ENCODE measurements at places on chromosomes 16 and 17.

- DNase-seq = no peak
Observed at GRCh38 chr17:51820252-51820651, 338.3 kb downstream of the CA10 start.

- no peak for DNase-seq
Observed at GRCh38 chr17:34386343-34386696, 23.3 kb upstream of the CCL1 start.

GRCh38 chr17:79184219-79184618 is 109.6 kb downstream of the ENGASE start:
- no peak for DNase-seq

GRCh38 chr17:37430051-37430627 is 23.5 kb downstream of the TADA2A start:
- no peak for DNase-seq

DNA sequence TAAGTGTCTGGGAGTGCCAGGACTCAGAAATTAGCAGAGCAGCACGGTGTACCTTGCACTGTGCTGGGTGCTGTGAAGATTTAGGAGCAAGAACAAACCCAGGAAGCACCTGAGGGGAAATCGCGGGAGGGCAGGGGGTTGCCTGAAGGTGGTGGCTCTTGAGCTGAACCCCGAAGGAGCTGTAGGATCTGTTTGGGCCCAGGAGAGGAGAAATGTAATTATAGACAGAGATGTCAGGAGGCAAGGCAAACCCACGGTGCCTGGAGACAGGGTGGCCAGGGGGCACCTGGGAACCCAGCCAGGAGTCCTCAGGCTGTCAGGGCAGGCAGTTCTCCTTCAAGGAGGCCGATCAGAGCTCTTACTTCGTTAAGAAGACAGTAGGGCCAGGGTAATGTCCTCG is 109.1 kb downstream of the C16orf78 start:
- DNase-seq = no peak

GRCh38 chr17:56141046-56141839 is 12.0 kb upstream of the ANKFN1 start:
- no peak for DNase-seq

GRCh38 chr17:58136669-58137279 is 11.4 kb upstream of the OR4D1 start:
- no peak for DNase-seq

GRCh38 chr17:70653850-70654249 is 484.5 kb downstream of the KCNJ2 start:
- DNase-seq = no peak

DNA sequence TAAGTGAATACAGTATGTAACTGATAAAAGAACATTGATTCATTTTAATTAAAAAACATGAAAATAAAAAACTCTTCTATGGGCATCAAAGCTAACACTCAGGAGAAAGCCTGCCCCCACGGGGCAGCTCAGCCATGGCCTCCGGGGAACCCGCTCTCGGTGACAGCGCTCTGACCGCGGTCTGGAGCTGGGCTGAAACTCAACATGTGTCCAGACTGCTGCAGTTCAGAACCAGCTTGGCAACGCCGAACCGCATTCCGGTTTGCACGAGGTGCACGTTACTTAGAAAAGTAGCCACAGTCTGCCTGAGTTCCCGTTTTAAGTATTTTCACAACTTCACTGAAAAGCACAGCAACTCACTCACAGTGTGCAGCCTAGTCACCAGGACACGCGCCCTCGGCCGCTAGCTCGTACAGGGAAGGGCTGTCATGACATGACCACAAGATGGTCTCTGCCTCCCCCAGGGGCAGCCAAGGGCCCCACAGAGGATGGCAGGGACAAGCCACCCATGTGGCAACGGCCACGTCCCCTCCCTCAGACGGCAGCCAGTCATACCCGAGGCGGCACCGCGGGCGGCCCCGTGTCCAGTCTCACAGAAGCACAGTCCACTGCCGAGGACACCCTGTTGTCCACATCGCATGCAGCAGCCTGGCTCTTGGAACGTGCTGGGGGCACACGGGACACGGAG is 77.1 kb upstream of the METRNL start:
- no peak for DNase-seq

- no peak for DNase-seq
Observed at GRCh38 chr17:69907132-69907847, 167.7 kb upstream of the KCNJ16 start.

DNA sequence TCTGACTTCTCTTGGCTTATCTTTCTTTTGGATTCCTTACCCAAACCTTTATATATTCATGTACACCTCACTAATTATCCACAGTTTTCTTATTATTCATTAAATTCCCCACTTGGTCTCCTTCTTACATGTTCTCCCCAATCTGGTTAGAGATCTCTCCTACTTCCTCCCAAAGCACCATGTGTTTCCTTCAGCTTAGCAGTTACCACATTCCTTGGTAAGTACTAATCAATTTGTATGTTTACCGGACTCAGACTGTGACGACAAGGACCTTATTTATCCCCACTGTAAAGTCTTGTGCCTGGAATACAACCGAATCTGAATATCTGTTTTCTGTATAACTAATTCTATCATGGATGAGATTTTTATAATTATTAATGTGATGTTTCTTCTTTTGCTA is 389.5 kb downstream of the KCNJ2 start:
- no peak for DNase-seq

DNA sequence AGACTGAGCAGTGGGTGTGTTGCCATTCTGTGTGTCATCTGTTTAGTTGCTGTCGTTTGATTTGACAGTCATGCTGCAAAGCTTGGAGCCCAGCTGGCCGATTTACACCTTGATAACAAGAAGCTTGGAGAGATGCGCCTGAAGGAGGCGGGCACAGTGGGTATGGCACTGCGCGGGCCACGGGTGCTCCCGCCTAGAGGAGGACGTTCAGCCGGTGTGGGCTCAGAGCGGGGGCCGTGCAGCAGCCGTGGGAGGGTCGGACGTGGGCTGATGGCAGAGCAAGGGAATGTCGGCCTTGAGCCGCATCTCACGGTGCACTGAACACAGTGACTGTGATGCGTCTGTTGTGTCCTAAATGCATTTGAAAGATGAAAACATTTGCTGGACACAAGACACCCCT is 3.7 kb downstream of the FN3KRP start:
- DNase-seq = no peak

DNA sequence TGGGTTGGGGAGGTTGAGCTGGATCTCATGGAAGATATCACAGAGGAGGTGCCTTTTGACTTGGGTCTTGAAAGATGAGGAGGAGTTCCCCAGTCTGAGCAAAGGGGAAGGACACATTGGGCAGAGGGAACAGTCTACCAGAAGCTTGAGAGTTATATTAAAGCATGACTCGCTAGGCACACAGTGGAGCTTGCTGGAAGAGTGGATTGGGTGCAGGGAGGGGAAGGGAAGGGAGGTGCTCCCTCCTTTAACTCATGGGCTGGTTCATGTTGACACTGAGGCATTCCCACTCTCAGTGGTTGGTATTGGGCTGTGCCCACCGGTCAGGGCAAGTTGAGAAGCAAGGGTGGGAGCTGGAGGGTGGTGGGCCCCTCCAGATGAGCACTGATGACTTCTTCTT is 5.9 kb downstream of the TMEM98 start:
- DNase-seq = no peak
